ENCODE measurements at places on chromosomes 2 and 18.

GRCh38 chr2:46963941-46964673, 48.5 kb upstream of the MCFD2 start:
- no peak for DNase-seq

DNA sequence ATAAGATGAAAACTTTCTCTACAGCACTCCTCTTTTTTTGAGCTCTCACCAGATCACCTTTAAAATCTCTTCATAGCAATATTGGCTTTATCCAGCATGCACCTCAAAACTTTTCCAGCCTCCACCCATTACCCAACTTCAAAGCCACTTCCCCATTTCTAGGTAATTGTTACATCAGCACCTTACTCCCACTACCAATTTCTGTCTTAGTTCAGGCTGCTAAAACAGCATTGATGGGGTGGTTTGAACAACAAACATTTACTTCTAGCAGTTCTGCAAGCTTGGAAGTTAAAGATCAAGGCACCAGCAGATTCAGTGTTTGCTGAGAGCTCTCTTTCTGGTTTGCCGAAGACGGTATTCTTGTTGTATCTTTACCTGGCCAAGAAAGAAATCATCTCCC, 114.0 kb upstream of the SLC39A10 start:
- DNase-seq = peak; percentile 34

DNA sequence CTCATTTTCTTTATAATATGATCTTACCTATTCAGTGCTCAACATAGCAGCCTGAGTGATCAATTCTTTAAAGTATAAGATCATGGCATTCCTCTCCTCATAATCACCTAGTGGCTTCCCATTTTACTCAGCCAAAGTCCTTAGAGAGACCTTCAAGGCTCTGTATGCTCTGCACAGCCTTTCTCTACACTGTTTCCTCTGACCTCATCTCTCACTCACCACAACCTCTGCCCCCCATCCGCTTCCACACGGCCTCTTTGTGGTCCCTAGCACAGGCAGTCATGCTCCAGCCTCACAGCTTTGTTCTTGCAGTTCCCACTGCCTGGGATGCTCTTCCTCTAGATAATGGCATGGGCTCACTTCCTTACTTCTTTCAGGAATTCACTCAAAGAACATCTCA, 109.2 kb downstream of the HIBCH start:
- no peak for DNase-seq

GRCh38 chr2:230668184-230668938, 44.3 kb upstream of the CAB39 start:
- no peak for DNase-seq

DNA sequence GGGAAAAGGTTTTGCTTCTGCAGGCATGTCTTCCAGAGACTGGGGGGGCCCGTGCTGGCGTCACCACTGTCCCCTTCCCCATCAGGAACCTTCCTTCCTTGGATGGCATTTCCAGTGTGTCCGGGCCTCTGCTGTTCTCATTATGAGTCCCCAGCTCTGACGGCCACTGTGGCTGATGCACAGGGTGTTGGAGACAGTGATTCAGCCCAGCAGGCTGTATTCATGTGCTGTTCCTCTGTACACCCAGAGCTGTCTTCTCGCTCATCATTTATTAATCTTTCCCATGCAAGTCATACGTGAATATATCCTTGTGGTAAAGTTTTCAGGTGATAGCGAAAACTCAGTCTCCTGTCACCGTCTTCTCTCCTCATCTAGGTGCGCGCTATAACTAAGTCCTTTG, 57.7 kb downstream of the ASAP2 start:
- DNase-seq = no peak

DNA sequence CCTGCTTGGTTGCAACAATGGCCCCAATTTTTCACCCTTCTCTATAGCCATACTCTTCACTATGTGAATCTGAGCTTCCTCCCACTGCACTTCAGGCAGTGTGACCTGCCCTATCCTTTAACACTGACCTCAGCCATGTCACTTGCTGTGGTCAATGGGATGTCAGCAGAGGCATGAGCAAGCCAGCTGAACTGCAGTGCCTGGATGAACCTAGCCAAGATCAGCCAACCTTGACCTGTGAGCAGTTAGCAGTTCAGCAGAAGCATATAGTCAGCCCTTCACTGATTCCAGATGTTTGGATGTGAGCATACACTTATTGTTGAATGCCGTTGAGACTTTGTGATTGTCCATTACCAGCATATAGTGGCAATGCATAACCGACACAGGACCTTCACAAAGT, 63.4 kb upstream of the BOD1L2 start:
- DNase-seq = no peak

DNA sequence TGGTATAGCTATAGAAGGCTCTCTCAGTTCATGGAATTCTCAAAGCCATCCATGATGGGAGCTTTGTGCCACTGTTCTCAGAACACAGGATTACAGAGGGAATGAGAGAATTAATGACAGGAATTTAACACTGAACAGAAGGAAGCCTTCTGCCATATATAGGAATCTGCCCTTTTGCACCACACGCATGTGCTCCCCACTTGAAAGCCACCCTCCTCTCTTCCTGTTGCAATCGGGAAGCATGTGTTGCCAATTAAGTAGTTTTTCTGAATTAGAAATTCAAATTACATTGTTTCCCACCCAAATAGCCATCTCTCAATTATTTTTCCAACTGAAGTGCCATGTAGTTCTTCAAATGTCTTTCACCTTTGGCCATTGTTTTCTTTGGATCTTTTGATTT, 71.3 kb downstream of the C1D start:
- DNase-seq = no peak

GRCh38 chr2:84958135-84959059, 12.6 kb upstream of the KCMF1 start:
- no peak for DNase-seq

- DNase-seq = no peak
Measured at GRCh38 chr18:3388980-3389379, 61.0 kb upstream of the TGIF1 start.

DNA sequence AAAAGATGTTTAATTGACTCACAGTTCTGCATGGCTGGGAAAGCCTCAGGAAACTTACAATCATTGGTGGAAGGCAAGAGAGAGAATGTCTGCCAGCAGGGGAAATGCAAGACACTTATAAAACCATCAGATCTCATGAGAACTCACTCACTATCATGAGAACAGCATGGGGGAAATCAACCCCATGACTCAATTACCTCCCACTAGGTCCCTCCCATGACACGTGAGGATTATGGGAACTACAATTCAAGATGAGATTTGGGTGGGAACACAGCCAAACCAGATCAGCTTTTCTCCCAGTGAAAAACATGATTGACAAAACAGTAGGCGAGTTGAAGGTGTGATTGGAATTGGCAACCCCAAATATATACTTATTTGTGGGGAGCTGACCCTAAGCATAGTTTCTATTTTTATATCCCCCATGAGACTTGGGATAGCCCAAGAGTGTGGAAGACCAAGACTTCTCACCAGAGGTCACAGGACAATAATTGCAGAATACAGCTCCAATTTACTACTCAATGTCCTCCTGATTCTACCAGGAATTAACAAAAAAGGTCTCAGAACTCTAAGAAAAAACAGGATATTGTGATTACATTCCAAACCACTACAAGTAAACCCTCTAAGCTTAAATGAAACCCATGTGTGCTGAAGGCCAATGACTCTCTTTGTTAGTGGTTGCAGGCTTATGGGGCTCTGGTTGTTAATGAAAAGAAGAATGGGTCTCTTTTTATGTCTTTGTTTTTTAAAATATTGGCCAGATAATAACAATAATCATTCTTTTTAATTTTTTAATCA, 96.1 kb upstream of the PIK3C3 start:
- no peak for DNase-seq

GRCh38 chr18:59492756-59493421, 133.8 kb upstream of the LMAN1 start:
- no peak for DNase-seq

GRCh38 chr2:60948926-60949579, 67.7 kb downstream of the REL start:
- DNase-seq = no peak

DNA sequence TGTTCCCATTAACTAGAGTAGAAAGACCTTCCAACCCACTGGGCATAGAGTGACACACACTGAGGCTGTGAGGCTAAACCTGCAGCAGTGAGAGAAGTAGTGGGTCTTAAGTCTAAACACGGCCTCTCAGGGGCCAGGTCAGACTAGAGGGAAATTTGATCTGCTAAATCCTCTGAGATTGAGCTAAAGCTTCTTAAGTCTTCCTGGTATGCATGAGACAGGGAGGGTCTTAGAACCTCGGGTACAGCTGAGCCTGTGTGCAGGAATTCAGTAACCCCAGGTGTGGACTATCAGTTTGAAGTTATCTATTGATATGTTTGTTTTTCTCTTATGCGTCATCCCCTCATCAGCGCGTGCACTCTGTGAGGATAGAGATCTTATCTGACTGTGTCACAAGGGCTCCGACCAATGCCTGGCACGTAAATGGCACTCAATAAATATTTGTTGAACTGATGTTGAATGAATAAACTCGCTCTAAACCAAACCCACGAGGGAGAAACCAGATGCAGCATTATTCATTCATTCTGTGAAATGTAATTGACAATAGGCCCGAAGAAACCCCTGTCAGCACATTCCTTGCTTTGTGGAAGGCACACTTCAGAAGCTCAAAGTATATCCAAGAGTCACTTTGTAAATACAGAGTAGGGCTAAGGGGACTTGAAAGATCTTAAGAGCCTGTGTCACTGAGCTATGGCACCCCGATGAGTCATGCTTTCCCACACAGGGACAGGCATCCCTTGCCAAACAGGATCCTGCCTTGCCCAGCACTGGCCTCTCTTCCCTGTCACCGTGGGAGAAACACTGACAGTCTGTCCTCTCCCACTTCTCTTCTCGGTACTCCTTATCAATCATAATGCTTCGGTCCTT, 21.7 kb upstream of the RAB10 start:
- DNase-seq = no peak

DNA sequence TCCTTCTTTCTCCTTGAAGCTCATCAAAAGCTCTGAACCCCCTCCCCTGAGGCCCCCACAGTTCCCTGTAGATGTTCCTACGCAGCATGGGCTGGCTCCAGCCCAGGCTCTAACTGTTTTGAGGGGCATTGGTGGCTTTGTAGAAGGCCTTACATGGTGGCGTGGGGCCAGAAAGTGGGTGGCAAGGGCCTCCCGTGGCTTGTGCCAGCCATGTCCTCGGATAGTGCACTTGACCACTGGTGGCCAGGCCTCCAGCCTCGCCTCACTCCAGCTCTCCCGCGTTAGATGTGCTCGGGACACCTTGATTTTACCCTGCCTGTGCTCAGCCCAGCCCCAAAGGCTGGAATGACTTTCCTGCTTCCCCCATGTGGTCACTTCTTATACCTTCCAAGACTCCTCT, 92.9 kb downstream of the TWIST2 start:
- DNase-seq = no peak

DNA sequence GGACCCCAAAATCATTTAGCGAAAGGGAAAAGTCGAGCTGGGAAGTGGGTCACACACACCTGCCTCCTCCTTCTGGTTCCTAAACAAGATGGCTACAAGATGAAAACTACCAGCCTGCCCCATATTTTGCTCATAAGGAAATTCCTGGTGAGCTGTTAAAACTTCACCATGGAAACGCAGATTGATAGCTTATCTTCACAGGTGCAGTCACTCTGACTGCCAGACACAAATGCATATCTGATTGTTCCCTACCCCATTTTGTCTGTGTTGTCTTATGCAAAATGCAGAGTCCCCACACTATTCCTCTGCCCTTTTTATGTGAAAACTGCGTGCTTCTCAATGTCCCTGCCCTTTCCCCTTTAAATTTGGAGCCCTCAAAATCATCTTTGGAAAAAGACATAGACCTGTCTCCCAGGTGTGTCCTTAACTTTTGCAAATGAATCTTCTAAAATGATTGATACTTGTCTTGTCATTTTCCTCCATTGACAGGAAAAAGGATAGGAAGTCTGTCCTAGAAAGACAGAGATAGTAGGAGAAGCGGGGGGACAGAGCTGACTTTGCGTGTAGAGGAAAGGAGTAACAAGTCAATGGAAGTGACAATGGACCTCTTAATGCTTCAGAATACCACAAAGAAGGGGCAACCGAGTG, 38.9 kb upstream of the THOC1 start:
- DNase-seq = no peak

DNA sequence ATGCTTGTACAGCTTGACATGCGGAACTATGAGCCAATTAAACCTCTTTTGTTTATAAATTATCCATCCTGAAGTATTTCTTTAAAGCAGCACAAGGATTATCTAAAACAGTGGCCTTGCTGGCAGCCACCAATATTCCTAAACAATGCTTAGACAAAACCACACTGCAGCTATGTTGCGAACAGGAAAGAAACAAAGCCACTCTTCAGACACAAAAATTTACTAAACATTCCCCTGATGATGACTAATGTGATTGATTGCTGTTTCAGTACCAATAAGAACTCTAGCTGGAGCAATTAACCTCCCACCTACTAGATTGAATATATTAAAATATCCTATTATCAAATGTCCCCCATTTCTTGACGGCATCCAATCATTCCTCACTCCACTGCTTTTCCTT, 325.8 kb upstream of the REG3G start:
- no peak for DNase-seq

GRCh38 chr2:231364961-231365810, 30.3 kb upstream of the B3GNT7 start:
- no peak for DNase-seq

DNA sequence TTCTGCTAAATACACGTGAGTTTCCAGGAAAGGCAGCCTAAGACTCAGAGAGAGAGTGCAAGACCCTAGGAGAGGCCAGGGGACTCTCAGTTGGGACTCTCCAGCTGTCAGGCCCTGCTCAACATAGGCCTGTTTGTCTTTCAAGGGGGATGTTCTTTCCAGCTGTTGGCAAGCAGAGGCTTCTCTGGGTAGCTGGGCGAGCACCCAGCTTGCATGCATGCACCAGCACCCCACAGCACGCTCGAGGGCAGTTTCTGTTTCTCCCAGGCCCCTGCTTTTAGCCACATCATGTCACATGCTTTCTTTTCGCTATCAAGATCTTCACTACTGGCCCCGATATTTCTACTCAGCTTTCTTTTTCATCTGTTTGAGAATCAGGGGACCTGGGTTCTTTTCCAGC, 479.3 kb upstream of the HS6ST1 start:
- no peak for DNase-seq

DNA sequence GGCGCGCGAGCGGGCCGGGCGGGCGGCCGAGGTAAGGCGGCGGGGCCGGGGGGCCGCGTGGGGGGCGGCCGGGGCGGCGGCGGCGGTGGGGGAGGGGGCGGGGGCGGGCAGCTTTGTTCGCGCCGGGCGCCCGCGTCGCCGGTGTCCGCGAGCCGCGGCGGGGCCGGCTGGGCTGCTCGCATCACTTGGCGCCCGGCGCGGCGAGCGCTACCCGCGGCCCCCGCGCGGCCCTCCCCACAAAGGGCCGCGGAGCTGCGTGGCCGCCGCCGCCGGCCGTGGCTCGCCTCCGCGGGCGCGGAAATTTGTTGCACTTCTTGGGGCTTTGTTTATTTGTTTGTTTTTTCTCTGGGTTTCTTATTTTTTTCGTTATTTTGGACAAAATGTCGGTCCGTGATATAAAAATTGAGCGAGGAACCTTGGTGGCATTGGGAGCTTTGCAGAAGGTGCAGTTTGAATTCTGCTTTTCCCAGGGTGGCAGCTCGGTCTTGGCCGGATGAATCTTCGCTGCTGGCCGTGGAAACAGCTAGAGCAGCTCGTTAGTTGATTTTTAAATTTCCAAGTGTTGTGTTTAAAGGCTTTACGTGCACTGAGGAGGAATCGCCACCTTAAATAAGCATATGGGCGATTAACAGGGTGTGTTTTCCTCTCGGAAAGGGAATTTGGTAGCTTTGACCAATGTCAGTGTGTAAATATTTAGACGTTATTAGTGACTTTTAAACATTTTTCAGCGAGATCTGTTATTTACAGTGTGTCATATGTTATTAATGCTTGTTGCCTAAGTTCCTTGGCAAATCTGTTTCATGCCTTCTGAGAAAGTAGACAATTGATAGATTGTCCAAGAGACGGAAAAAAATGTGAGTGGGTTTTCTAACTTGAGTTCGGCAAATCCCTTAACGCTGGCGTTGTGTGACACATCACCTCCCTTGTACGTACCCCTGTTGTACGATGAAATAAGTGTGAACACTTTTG, 822 bp downstream of the UBE2E3 start:
- DNase-seq = no peak
